SJCRH30 (cell line): ENCODE measurements at places on chromosomes 6 and 20. TPM values are rescaled to one million over a fixed set of nuclear protein-coding genes. Genes with fewer than 3 reads are reported as not detected.

DNA sequence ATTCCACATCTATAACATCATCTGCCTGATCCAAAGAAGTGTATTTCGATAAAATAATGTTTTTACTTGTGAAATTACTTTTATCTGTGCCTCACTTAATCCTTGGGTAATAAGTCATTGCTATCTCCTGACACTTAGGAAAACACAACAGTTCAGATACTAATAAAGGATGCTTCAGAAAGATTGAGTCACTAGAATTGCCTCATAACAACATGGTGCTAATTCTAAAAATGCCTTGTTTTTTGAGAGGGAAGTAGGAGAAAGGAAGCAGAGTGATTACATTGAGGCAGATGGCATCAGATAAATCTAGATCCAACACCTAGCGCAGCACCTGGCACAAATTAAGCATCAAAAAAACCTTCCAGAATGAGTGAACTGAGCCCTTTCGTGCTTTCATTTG is 69.0 kb downstream of the NCOA7 start:
- DNase-seq, result no peak

- no peak for DNase-seq
Observed at GRCh38 chr20:21513881-21514540, at the start of gene NKX2-2. NKX2-2 (minus strand) TSS chr20:21514064; CDS start chr20:21513669, 395 bp downstream.

- DNase-seq, result no peak
Observed at GRCh38 chr6:46136831-46137230, 7.0 kb downstream of the ENPP4 start.

- DNase-seq, result peak; percentile 29
Observed at GRCh38 chr6:88574031-88574430, 389.4 kb downstream of the RNGTT start.

DNA sequence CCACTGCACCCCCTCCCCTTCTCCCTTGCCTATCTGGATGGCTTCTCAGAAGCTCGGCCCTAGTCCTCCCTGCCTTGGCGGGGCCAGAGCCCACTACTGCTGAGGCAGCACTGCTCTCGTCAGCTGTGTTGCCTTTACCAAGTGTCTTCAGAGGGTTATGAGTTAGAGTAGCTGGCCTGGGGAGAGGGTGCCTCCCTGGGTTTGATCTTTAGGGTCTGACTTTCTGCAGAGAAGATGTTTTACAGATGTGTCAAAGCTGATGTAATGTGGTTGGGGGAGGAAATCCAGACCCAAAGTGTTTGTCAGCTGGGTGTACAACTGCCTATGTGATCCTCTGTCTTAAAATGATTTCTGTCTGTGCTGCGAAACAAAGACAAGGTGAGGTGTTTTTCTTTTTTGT is 30.4 kb upstream of the PI16 start:
- no peak for DNase-seq

GRCh38 chr20:10666221-10667076 is 7.3 kb downstream of the JAG1 start:
- DNase-seq, result no peak

DNA sequence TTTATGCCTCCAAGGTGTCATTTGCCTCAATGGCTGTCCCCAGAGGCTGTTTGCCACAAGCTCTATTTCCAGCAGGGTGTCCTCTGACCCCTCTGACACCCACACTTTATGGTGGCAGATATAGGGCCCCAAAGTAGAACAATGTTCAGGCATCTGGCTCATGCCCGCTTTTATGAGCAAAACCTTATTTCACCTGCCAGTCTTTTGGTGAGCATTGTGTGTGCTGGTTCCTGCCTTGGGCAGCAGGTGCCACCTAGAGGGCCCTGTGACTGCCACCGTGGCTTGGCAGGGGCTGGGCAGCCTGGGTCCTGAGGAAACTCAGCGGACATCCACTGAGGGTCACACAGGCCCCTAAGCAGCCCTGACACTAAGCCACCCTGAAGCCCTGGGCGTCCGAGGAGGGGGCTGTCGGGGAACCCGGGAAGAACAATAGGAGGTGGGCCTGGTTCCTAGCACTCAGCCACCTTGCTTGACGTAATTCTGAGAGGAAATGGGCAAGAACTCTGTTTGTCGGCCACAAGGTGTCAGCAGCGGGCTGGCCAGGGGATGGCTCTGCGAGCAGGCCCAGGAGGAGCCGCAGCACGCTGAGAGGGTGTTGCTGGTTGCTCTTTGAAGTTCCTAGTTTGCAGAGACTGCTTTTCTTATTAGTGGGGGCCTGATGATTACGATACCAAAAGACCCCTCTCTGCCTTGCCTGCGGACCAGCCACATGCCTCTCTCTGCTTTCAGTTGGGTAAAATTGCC is 148.9 kb downstream of the SCML4 start:
- DNase-seq, result peak; percentile 85

DNA sequence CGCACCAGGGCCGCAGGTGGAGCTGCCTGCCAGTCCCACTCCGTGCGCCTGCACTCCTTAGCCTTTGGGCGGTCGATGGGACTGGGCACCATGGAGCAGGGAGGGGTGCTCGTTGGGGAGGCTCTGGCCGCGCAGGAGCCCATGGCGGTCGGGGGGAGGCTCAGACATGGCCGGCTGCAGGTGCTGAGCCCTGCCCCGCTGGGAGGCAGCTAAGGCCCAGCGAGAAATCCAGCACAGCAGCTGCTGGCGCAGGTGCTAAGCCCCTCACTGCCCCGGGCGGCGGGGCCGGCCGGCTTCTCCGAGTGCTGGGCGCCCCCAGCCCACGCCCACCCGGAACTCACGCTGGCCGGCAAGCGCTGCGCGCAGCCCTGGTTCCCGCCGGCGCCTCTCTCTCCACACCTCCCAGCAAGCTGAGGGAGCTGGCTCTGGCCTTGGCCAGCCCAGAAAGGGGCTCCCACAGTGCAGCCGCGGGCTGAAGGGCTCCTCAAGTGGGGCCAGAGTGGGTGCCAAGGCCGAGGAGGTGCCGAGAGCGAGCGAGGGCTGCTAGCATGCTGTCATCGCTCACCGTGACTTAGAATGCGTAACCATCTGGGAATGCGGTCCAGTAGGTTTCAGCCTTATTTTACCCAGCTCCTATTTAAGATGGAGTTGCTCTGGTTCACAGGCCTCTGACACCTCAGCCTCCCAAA is 77.3 kb downstream of the C6orf52 start:
- DNase-seq, result no peak

- DNase-seq, result peak; percentile 57
Observed at GRCh38 chr20:57592263-57593092, 27.7 kb downstream of the ZBP1 start.

DNA sequence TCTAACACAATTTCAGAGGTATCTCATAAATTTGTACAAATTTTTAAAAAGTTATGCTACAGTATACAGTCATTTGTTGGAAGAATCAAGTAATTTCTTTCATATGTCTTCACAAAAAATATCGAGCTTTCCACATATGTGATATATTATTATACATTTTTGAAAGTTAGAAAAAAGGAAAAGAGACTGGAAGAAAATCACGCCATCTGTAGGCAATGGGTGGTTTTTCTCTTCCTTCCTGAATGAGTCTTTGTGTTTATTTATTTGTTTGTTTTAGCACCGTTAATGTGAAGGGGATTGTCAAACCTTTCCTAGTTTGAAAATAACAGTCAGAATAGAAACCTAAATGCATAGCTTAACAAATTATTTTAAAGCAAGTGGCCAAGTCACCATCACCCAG is 130.6 kb downstream of the SYNDIG1 start:
- DNase-seq, result no peak

DNA sequence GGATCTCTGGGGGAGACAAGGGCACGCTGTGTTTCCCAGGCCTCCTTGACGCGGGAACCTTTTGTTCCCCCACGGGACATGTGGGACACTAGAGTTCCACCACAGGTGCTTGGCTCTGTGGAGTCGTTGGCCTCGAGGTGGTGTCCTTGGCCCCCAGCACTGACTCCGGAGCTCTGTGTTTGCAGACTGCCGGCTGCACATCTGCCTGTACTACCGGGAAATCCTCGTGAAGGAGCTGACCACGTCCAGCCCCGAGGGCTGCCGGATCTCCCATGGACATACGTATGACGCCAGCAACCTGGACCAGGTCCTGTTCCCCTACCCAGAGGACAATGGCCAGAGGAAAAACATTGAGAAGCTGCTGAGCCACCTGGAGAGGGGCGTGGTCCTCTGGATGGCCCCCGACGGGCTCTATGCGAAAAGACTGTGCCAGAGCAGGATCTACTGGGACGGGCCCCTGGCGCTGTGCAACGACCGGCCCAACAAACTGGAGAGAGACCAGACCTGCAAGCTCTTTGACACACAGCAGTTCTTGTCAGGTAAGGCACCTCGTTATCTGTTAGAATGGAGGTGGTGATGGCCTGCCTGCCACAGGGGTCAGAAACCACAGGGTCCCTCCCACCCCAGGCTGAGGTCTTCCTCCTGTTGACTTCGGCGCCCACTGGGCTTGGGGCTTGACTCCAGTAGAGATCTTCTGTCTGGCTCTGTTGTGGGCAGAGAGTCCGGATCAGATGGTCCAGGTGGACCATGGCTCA is 9.9 kb downstream of the IRF4 start:
- no peak for DNase-seq

Gene CLPSL2
- total RNA-seq, result not detected in 2 replicates

Gene HLA-DQA2
- not detected in 2 replicates for total RNA-seq

Gene PGC
- total RNA-seq, result not detected in 2 replicates

Gene TMEM14B
- 68.8 and 73.7 TPM in 2 replicates for total RNA-seq

Gene APOM
- total RNA-seq, result 1.8 and 2.0 TPM in 2 replicates

Gene SYCP2
- 0.75 TPM in 1 of 2 replicates, not detected in the other for total RNA-seq

Gene ALDH8A1
- 0.08 TPM in 1 of 2 replicates, not detected in the other for total RNA-seq

Gene GSTA4
- total RNA-seq, result 28.9 and 29.7 TPM in 2 replicates

Gene HCRTR2
- 0.04 TPM in 1 of 2 replicates, not detected in the other for total RNA-seq

Gene BFSP1
- total RNA-seq, result not detected in 2 replicates
